CD8-positive, alpha-beta memory T cell (primary cell): ENCODE measurements at places on chromosomes 3 and 15. TPM values are rescaled to one million over a fixed set of nuclear protein-coding genes. Genes with fewer than 3 reads are reported as not detected.

Gene FBXW12
- polyA plus RNA-seq = not detected

Gene PTPRG
- polyA plus RNA-seq = not detected

Gene TERC
- polyA plus RNA-seq = 0.72 TPM

Gene STARD9
- 1.3 TPM for polyA plus RNA-seq

Gene ARNT2
- polyA plus RNA-seq = not detected

Gene C3orf85
- not detected for polyA plus RNA-seq

Gene C3orf49
- polyA plus RNA-seq = not detected

Gene GPR27
- polyA plus RNA-seq = 1.8 TPM

Gene ASB14
- polyA plus RNA-seq = 0.24 TPM

Gene GATA2
- polyA plus RNA-seq = not detected

Gene SCN11A
- not detected for polyA plus RNA-seq

Gene IMPG2
- polyA plus RNA-seq = not detected

DNA sequence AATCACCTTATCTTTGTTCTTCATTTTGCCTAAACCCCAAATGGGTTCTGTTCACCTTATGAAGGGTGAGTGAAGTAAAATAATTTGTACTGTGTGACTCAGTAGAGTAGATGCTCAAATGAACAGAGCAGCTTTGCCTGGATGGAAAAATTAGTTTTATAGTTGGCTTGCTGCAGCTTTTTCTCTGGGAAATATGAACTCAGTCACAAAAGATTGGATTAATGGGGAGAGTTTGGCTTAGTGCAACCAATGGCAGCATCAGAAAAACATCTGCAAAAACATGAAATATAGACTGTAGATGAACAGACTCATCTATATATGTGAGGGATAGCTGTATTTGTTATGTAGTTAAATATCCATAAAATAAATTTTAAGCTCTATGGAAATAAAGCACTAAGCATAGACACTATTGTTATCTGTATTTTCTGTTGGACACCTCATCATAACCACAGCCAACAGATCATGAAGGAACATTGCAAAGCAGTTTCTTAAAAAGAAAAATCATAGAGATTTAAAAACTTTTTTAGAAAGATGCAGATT, 181.3 kb downstream of the ECT2 start:
- H3K27me3 ChIP-seq = no peaks in the 10 kb centered on the region
- H3K36me3 ChIP-seq = no peaks in the 10 kb centered on the region
- no peak overlapping the region for H3K4me3 ChIP-seq
- no peak overlapping the region for H3K27ac ChIP-seq
- no peak for DNase-seq
- H3K4me1 ChIP-seq = no peaks in the 10 kb centered on the region

DNA sequence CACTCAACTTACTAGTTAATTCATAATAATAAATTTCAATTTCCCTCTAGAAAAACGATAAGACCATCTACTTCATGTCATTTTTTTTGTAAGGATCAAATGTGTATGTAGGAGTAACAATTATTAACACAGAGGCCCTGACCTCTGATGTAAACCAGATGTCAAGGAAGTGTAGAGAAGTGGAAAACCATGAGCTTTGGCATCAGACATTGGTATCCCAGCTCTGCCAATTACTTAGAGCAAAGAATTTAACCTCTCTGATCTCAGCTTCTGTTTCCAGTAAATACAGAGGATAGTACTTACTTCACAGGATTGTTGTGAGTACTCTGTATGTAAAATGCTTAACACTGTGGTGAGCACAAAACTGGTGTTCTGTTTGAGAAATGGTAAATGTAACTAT, 17.5 kb downstream of the AQR start:
- H3K27ac ChIP-seq = no peak overlapping the region
- H3K4me1 ChIP-seq = no peaks in the 10 kb centered on the region
- DNase-seq = no peak
- H3K27me3 ChIP-seq = no peaks in the 10 kb centered on the region

DNA sequence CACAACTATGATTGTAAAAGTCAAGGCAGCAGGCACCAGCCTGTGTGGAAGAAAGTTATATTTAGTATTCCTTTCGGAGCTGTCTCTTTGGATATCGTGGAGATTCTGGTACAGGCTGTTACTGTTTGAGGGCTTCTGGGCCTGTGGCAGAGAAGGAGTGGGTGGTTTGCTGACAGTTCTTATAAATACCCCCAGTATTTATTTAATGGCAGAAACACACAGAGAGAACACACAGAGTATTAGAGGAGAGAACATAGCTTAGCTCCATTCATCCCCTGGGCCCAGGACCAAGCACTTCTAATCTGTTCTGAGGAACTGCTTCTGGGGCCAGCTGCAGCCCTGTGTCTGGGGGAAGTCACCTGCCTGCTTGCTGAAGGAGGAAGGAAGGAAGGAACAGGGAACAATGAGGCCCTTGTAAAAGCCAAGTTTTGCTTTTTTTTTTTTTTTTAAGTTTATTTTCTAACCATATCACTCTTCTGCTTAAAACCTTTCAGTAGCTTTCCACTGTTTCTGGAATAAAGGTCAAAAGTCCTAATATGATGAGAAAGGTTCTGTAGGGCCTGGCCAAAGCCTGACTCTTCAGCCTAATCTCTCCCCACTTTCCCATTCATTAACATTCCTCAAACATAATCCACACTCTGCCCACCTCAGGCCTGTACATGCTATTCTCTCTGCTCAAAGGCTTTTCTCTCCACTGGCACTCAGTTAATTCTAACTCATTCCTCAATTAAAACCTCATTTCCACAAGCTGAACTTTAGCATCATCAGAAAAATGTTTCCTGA, 11.8 kb upstream of the PP2D1 start:
- DNase-seq = no peak
- no peaks in the 10 kb centered on the region for H3K27me3 ChIP-seq
- no peaks in the 10 kb centered on the region for H3K36me3 ChIP-seq
- H3K4me3 ChIP-seq = no peak overlapping the region
- H3K27ac ChIP-seq = peak overlapping the region; percentile 66

- H3K4me3 ChIP-seq = no peak overlapping the region
- H3K4me1 ChIP-seq = no peaks in the 10 kb centered on the region
- H3K27ac ChIP-seq = no peak overlapping the region
- no peaks in the 10 kb centered on the region for H3K27me3 ChIP-seq
- DNase-seq = no peak
These were observed 230.2 kb downstream of the OCA2 start for GRCh38 chr15:27868828-27869404.

- no peak overlapping the region for H3K4me3 ChIP-seq
- no peaks in the 10 kb centered on the region for H3K36me3 ChIP-seq
These were observed 255.5 kb downstream of the UACA start for GRCh38 chr15:70507772-70508371.

DNA sequence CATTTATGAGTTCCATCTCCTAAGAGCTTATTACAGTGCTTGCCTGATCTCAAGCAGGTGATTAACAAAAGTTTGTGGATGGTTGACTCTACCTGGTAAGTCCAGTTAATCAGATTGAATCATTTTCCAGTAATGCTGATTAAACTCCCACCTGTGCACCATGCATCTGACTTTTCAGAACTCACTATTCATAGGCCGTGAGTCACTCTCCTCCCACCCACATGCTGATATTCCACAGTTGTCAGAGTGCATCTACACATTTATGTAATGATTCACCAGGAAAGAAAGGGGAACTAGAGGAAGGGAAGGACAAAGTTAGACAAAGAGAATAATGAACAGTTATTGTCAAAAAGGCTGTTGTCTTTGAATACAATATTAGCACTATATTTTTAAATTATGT, 106.2 kb upstream of the UBE3A start:
- H3K4me3 ChIP-seq = no peak overlapping the region
- no peaks in the 10 kb centered on the region for H3K36me3 ChIP-seq
- H3K27me3 ChIP-seq = no peaks in the 10 kb centered on the region
- no peaks in the 10 kb centered on the region for H3K4me1 ChIP-seq
- no peak for DNase-seq

- H3K4me1 ChIP-seq = no peaks in the 10 kb centered on the region
- H3K27ac ChIP-seq = no peak overlapping the region
- no peaks in the 10 kb centered on the region for H3K27me3 ChIP-seq
- no peaks in the 10 kb centered on the region for H3K36me3 ChIP-seq
These were observed 246.2 kb downstream of the FAM43A start for GRCh38 chr3:194931865-194932264.

- H3K27ac ChIP-seq = no peak overlapping the region
- no peaks in the 10 kb centered on the region for H3K27me3 ChIP-seq
- no peaks in the 10 kb centered on the region for H3K36me3 ChIP-seq
- no peak for DNase-seq
- H3K4me3 ChIP-seq = no peak overlapping the region
These were observed 147.0 kb upstream of the PROK2 start for GRCh38 chr3:71931922-71932321.

DNA sequence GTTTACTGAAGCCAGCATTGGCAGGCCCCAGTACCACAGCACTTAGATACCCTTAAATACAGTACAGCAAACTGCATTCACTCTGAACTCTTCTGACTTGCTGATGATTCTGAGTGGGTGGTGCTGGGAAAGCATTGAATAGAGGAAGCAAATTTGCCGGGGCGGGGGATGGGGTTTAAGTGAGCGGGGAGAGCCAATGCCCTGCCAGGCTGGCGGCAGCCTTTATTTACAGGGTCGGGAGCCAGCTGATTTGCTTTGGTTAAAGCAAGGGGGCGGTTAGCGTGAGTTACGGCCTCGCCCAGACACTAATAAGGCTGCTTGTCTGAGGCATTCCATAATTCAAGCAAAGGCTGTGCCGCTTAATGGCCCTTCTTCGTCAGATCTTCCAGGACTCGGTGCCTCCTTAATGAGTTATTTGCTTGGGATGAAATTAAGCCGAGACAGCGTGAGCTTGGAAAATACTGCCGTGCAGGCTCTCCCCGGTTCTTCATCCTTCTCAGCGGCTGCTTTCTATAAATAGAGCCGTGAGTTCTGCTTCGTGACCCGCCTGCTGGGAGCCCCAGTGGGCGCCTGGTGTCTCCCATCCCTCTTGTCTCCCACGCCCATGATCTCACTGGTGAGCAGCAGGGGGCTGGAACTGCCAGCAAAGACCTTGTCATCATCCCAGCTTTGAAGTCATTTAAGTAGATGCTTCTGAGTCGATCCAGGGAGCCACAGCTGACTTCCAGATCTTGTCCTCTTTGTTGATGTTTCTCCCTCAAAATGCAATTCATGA, 25.8 kb downstream of the SPSB4 start:
- H3K4me3 ChIP-seq = no peak overlapping the region
- H3K36me3 ChIP-seq = no peaks in the 10 kb centered on the region
- no peak for DNase-seq
- H3K27me3 ChIP-seq = no peaks in the 10 kb centered on the region

DNA sequence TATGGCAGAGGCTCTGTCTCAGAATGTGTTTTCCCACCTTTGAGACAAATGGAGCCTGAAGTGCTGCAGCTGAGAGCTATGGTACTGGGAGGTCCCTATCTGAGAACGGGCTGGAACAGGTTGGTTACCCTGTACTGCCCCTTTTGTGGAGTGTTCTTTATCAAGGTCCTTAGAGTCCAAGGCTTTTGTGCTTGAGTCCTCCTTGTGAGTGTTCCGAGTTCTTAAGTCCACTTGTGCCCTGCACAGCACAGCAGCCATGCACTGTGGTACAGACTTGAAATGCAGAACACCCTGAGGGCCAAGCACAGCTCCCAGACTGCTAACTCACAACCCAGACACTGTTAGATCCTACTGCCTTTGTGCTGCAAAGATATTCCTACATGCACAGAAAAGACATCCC, 67.8 kb downstream of the ARHGAP31 start:
- H3K4me1 ChIP-seq = no peaks in the 10 kb centered on the region
- H3K4me3 ChIP-seq = no peak overlapping the region
- DNase-seq = no peak
- H3K27ac ChIP-seq = no peak overlapping the region

GRCh38 chr3:188149587-188149986, 4.4 kb upstream of the LPP start:
- H3K27ac ChIP-seq = no peak overlapping the region
- H3K27me3 ChIP-seq = no peaks in the 10 kb centered on the region
- DNase-seq = no peak

GRCh38 chr15:82680200-82681102, 29.2 kb downstream of the AP3B2 start:
- H3K4me3 ChIP-seq = peak overlapping the region; percentile 65
- no peaks in the 10 kb centered on the region for H3K27me3 ChIP-seq
- peak overlapping the region; percentile 71 for H3K27ac ChIP-seq
- H3K36me3 ChIP-seq = no peaks in the 10 kb centered on the region
- peaks cover 8% of the 10 kb centered on the region for H3K4me1 ChIP-seq

GRCh38 chr3:151766454-151766853, 32.7 kb downstream of the AADACL2 start:
- H3K4me1 ChIP-seq = no peaks in the 10 kb centered on the region
- no peak overlapping the region for H3K27ac ChIP-seq
- H3K36me3 ChIP-seq = no peaks in the 10 kb centered on the region
- no peaks in the 10 kb centered on the region for H3K27me3 ChIP-seq
- H3K4me3 ChIP-seq = no peak overlapping the region
- no peak for DNase-seq

GRCh38 chr3:185934767-185935464, 2.9 kb downstream of the TRA2B start:
- H3K4me1 ChIP-seq = peaks cover 52% of the 10 kb centered on the region
- H3K36me3 ChIP-seq = peaks cover 13% of the 10 kb centered on the region
- DNase-seq = no peak
- H3K27me3 ChIP-seq = no peaks in the 10 kb centered on the region

DNA sequence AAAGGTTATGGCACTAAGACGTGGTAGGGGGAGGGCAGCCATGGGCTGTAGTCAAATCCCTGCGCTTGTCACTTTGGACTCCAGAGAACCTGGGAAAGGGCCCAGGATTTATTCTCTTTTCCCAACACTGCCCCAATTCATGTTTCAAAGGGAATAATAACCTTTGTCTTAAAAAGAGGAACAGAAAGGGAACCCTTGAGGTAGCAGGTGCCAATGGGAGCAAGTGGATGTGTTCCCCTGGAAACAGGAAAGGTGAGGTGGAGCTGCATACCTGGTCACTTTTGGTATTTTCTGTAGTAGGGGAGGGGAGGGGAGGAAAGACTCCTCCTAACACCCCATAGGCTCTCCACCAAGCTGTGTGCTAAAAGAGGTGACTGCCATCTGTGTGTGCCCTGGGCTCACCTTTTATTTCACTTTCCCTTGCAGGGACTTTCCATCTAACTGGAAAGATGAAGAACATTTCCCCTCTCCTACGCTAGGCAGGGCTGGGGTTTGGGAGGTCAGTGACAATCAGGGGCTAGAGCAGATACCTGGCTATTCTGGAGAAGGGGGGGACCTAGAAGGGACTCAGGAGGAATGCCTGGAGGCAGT, 6.1 kb upstream of the CHST14 start:
- H3K36me3 ChIP-seq = peaks cover 32% of the 10 kb centered on the region
- peaks cover 10% of the 10 kb centered on the region for H3K4me1 ChIP-seq
- no peaks in the 10 kb centered on the region for H3K27me3 ChIP-seq
- no peak overlapping the region for H3K27ac ChIP-seq
- DNase-seq = no peak

DNA sequence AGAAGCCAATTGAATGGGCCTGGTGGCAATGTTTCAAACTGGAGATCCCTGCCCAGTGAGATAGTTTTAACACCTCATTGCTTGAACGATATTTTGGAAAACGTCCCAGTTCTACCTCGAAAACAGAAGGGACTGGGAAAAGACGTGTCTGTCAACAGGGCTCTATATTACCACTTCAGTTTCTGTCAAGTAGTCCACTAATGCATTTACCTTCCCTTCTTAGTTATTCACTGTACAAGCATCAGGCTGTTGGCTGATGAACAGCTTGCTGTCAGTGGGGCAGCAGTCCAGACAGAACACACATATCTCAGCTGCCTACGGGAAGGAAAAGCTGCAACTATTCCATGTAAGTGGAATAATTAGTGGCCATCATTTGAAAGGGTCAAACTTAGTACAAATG, 794.7 kb upstream of the GBE1 start:
- no peak overlapping the region for H3K27ac ChIP-seq
- H3K4me1 ChIP-seq = no peaks in the 10 kb centered on the region

- no peaks in the 10 kb centered on the region for H3K36me3 ChIP-seq
- no peaks in the 10 kb centered on the region for H3K4me1 ChIP-seq
- no peak for DNase-seq
- no peak overlapping the region for H3K27ac ChIP-seq
These were observed 126.5 kb downstream of the ADAMTS17 start for GRCh38 chr15:100215031-100215842.
